Kidney (tissue), 22 donors: ENCODE measurements at places on chromosomes 1 and 21. TPM values are rescaled to one million over a fixed set of nuclear protein-coding genes. Genes with fewer than 3 reads are reported as not detected.

- no peak for DNase-seq
These were observed 1115.1 kb downstream of the PLA2G4A start for GRCh38 chr1:187943606-187944403.

DNA sequence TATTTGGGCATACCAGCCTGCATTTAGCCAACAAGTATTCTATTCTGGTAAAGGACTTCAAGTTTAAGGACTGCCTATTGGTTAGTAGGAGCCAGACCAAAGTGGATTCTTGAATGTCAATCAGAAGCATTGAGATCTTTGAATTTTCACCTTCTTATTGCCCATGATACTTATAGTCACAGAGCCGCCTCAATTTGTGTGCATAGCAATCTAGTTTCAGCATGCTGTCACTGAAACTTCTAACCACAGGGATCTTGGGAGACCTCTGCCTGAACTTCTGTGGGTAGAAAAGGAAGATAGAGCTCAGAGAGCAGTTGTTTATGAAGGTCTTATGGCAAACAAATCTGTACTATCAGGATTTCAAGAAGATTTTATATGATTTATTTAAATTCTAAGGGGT, 501.4 kb upstream of the USP24 start:
- no peak for DNase-seq

GRCh38 chr1:32533792-32534327, 5.4 kb upstream of the ZBTB8A start:
- no peak for DNase-seq

GRCh38 chr1:18547460-18547859, 66.7 kb downstream of the KLHDC7A start:
- DNase-seq: no peak

- DNase-seq: no peak
These were observed 20.1 kb upstream of the HPCAL4 start for GRCh38 chr1:39711104-39711965.

- DNase-seq: no peak
These were observed 118.3 kb downstream of the NUF2 start for GRCh38 chr1:163440090-163440489.

- no peak for DNase-seq
These were observed 22.6 kb downstream of the PODN start for GRCh38 chr1:53084589-53084971.

- DNase-seq: no peak
These were observed 332.5 kb upstream of the CAMK1G start for GRCh38 chr1:209250861-209251636.

- DNase-seq: no peak
These were observed 307.3 kb upstream of the DUSP10 start for GRCh38 chr1:222049176-222049575.

DNA sequence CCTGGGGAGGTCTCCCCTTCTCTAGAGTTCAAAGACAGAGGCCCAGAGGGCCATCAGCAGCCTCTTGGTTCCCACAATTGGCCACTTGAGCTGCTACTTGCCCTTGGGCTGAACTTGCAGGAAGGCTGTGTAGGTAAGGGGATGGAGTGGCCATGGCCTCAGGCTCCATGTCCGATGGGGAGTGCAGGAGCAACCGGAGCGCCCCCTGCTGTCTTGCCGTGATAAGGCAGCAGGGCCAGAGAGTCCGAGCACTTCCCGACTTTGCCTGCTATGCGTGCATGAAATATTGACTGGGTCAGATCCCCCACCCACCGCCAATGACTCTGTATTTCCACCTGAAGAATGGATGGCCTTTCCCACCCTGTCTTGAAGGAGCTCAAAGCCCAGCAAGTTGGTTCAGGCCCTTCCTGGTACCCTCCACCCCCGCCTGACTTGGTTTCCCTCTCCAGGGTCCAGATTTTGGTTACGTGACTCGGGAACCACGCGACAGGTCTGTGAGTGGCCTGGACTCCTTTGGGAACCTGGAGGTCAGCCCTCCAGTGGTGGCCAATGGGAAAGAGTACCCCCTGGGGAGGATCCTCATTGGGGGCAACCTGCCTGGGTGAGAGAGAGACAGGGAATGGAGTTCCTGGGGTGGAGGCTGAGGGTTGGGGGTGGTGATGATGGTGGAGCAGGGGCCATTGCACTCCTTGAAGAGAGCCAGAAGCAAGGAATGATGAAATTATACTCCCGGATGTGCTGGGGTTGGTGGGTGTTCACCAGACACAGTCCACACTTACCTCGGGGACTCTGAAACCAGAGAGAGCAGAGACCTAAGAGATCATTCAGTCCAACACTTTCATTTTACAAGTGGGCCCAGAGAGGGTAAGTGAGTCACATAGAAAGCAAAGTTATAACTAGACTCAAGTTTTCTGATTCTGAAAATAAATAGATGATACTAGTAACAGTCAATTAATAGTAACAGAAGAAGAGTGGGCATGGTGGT, 25.6 kb downstream of the PADI3 start:
- no peak for DNase-seq

- DNase-seq: no peak
These were observed 6.1 kb downstream of the TSACC start for GRCh38 chr1:156344409-156344808.

GRCh38 chr1:101250656-101251272, 13.9 kb downstream of the S1PR1 start:
- no peak for DNase-seq

- no peak for DNase-seq
These were observed 48.3 kb upstream of the CR2 start for GRCh38 chr1:207405814-207406213.

- no peak for DNase-seq
These were observed 28.4 kb upstream of the TMEM52 start for GRCh38 chr1:1947493-1947892.

Gene RNF115
- 12.3 TPM for polyA plus RNA-seq

Gene LCE2A
- not detected for polyA plus RNA-seq

Gene TRIM45
- polyA plus RNA-seq: 4.5 TPM

Gene OR6P1
- not detected for polyA plus RNA-seq

Gene MAP10
- 1.1 TPM for polyA plus RNA-seq

Gene OR2T5
- polyA plus RNA-seq: not detected

Gene TEX38
- not detected for polyA plus RNA-seq

Gene KPRP
- polyA plus RNA-seq: not detected
